ENCODE measurements at places on chromosomes 2 and 18. TPM values are rescaled to one million over a fixed set of nuclear protein-coding genes. Genes with fewer than 3 reads are reported as not detected.

DNA sequence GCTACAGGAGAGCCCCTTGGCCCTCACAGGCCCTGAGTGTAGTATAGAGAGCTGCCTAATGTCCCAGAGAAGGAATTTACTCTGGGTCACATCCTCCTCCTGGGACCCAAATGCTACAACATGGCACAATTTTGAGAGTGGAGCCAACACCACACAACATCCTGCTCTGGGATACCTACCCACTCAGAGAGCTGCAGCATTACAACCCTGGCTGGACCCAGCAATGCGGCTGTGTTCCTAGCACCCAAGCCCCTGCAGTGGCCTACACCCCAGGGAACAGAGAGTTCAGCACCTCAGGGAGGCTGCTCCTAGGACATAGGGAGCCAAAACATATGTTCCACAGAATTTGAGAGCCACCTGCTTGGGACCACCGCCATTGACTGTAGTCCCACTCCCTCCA lies 19.3 kb upstream of the FABP1 start:
- no peak for DNase-seq

DNA sequence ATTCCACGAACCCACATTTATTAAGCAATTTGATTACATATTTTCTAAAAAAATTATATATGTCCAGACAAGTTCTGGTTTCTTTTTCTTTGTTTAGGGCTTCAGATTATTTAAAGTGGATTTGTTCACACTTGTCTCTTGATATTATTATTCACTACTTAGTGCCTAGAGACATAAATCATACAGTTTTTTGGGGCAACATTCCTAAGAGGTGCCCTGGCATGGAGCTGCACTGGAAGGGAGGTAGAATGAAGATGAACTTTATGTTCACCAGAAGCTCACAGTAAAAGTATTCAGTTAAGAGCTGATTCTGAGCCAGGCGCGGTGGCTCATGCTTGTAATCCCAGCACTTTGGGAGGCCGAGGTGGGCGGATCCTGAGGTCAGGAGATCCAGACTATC lies 762.7 kb upstream of the TMEFF2 start:
- no peak for DNase-seq

GRCh38 chr2:19711470-19712372 lies 190.1 kb downstream of the TTC32 start:
- no peak for DNase-seq

- DNase-seq = peak; percentile 80
Measured at GRCh38 chr2:231926761-231927565, 767 bp upstream of the NPPC start.

DNA sequence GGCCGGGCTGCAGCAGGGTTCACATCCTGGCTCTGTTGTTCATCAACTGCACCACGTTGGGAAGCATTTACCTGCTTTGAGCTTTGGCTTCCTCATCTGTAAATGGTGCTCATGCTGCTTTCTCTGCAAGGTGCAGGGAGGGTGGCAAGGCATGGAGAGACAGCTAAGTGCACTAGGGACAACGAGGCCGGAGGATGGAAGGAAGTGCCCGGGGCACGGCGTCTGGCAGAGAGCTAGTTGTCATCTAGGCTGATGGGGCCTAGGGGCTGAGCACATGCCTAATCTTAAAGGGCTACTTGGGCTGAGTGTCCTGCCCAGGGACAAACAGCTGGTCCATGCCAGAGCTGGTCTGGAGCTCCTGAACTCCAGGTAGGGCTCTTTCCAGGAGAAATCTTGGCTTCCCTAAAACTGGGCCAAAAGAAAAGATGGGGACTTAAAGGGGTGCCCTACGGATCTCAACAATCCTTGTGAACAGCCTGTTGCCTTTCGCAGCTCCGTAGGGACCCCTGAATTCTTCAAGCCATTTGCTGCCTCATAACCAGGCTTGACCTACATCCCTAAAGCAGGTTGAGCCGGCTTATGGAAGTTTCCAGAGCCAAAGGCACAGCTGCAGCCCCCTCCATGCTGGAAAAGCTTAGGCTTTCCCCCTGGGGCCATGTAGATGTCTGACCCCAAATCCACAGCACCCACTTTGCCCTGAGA lies 130.8 kb downstream of the SMAD7 start:
- no peak for DNase-seq

- DNase-seq = no peak
Measured at GRCh38 chr2:46850742-46851141, 64.9 kb downstream of the MCFD2 start.

GRCh38 chr18:54222922-54223567 lies 1.4 kb downstream of the MBD2 start:
- DNase-seq = no peak

DNA sequence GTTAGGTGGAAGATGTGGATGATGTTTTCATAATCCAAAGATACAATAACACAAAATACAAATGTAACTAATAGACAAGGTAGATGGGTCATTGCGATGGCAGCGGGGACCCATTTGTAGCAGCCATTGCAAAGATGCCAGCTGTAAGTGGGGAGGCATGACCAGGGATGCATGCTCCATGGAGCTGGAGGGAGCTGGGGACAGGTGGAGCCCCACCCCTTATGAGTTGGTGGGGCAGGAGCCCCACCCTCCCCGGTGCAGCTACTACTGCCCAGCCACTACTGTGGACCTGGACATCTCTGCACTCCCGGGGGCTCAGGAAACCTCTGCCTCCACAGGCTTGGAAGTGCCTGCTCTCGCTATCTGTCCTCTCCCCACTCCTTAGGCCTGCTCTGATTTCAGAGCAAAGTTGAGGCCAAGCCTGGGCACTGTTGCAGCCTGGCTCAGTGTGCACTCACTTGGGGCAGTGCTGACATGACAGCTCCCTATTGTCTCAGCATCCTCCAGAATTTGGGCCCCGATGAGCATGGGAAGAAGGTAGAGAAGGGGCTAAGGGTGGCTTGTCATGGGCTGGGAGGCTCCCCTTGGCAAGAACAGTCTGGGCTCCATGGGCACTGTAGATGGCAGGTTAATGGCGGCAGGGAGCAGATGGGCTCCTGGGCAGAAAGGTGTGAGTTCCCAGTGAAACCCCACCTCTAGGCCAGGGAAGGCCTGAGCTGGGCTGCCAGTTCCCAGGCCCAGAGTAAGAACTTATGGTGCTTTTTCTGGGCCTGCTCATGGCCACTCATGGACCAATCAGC lies 81.1 kb downstream of the ZNF804A start:
- no peak for DNase-seq

- DNase-seq = no peak
Measured at GRCh38 chr18:34543356-34543755, 166.7 kb upstream of the DTNA start.

DNA sequence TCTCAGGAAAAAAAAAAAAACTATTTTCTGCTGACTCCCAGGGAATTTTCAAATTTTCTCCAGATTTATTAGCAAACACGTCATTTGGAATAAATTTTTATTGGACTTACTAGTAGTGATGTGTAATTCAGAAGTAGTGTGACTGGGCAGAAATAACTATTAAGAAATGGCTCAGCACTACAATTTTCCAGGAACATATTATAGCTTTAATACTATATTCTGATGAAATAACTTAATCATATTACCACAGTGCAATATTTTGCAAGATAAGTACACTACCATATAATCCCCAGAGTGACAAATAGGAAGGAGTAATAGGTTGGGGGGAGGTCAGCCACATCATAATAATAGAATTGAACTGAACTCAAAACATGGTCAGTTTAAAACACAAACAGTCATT lies 19.7 kb upstream of the TNFAIP6 start:
- DNase-seq = no peak

DNA sequence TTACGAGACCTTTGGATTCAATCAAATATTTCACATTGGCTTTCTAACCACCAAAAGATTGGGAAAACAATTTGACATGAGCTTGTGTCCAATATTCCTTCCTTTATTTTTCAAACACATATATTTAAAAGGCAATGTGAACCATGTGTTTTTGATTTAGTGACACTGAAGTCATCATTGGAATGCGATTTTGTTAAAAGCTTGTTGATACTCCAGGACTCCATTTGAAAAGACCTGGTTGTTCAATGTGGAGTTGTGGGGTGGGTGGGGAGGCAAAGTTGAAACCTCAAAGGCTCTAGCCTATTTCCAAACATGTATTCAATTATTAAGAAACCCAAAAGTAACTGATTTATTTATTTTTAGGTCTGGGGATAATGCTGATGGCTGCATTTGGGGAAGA lies 114.1 kb upstream of the TRIB2 start:
- DNase-seq = no peak

DNA sequence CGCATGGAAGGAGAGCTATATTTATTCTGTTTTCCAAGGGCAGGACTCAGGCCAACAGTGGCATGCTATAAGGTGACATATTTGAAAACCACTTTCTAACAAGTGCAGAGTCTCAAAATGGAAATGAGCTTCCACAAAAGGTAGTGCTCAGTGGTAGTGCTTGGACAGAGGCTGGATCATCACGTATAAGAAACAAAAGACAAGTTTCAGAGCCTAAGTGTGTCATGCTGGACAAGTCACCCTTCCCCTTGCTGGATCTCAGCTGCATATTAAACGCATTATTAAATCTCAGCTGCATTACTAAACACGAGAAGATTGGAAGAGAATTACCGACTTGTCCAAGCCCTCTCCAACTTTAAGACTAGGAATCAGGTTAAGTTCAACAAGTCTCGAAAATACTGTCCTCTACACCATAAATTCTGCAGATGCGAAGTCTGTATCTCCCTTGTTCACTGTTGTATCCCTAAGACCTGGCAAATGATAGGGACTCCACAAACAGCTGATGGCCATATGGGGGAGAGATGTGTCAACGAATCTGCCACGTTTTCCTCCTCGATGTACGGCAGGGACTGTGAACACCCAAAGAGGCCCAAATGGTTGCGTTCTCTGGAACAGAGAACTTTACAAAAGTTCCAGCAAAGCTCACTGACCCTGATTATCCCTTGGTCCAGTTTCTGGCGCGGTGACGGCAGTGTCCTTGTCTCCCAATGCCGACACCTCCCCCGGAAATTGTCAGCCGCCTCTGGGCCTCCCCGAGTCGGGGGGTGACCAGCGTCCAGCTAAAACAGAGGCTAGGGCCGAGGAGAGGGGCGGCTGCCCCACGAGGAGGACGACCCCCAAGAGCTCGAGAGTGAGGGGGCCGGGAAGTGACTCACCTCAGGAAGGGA lies 611 bp downstream of the NOL10 start:
- peak; percentile 22 for DNase-seq

- no peak for DNase-seq
Measured at GRCh38 chr2:13009027-13009642, 292.4 kb downstream of the TRIB2 start.

DNA sequence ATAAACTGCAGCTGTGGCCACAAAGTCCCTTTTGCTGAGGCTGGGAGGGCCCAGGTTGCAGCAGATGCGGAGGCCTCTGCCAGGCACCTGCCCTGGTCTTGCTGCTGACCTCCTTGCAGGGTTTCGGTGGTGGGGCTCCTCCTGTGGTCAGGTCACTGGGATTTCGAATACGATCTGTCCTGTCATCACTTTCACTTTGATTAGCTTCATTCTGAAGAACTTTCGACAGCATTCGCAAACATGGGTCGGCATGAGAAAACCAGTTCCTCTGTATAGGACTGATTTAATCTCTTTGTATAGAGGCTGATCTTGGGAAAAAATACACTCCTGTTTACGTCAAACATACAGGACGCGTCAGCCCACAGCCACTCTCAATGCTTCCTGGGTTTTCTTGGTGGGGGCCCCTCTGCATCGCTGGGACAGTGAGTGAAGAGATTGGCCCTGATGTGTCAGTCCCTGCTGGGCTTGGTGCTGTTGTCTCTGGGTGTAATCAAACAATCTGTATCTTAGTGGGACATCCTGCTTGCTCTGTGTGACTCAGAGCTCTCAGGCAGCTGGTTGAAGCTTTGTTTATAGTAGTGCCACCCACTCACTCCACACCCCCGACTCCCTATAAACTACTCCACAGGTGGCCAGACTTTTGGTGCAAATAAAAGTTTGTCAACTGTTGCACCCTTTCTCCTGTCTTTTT lies 209.4 kb upstream of the CXCR4 start:
- no peak for DNase-seq

DNA sequence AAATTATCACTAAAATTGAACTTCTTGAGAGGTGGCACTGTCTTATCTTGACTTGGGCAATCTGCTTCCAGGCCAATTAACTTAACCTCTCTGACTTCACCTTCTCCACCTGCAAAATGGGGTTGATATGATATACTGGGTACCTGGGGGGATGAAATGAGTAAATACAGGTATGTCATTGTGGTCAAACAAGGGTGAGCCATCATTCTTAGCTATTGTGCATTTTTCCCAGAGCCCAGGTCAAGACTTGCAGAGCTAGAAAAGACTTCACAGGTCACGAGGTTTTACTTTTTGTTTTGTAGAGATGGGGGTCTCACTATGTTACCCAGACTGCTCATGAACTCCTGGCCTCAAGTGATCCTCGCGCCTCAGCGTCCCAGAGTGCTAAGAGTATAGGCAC lies 145.0 kb downstream of the PRKCE start:
- no peak for DNase-seq

DNA sequence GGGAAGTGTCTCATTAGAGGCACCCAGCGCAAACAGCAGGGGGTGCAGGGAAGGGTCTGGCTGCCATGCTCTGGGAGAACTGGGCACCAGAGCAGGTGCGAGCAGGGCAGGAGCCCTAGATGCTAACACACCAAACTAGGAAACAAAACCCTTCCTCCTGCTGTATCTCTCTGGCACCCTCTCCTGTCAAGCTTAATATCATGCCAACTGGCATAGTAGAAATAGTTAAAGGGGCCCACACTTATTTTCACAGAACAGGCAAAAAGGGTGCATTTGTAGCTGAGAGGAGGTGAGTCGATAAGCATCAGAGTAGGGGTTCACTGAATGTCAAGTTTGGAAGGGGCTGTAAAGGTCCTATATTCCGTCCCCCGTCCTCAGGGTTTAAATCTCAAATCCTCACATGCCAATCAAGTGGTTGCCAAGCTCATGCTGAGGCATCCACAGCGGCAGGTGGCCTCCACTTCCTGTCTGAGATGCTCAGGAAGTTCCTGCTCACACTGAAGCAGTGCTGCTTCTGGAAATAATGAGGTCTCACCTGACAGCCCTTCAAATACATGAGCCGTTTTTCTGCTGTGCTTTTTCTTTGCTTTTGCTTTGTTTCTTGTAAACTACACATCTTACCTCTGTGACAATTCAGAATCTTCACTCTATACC lies 14.9 kb upstream of the ACKR3 start:
- no peak for DNase-seq

- no peak for DNase-seq
Measured at GRCh38 chr2:201275990-201276389, 15.7 kb downstream of the CASP8 start.

Gene SMYD1
- not detected for total RNA-seq

Gene TACR1
- total RNA-seq = 3.9 TPM

Gene TCF23
- total RNA-seq = not detected

Gene GALR1
- not detected for total RNA-seq

Gene IL1R2
- total RNA-seq = 58.4 TPM

Gene RND3
- total RNA-seq = 45.3 TPM

Gene PECR
- 14.6 TPM for total RNA-seq

Gene TCF7L1
- 4.8 TPM for total RNA-seq

Gene C2orf66
- not detected for total RNA-seq

Gene GPR45
- not detected for total RNA-seq

Gene GKN1
- not detected for total RNA-seq

Gene NPHP1
- total RNA-seq = 0.59 TPM

Gene PSD4
- total RNA-seq = 99.2 TPM
